Choroid plexus epithelial cell (primary cell): ENCODE measurements at places on chromosomes 2 and 18.
A peak's percentile ranks its signal among the peaks of the same experiment; 100 is the strongest.

- no peak for DNase-seq
Measured at GRCh38 chr2:132638313-132639040, 31.5 kb downstream of the LYPD1 start.

GRCh38 chr2:129331638-129332037, 647.8 kb upstream of the RAB6C start:
- no peak for DNase-seq

DNA sequence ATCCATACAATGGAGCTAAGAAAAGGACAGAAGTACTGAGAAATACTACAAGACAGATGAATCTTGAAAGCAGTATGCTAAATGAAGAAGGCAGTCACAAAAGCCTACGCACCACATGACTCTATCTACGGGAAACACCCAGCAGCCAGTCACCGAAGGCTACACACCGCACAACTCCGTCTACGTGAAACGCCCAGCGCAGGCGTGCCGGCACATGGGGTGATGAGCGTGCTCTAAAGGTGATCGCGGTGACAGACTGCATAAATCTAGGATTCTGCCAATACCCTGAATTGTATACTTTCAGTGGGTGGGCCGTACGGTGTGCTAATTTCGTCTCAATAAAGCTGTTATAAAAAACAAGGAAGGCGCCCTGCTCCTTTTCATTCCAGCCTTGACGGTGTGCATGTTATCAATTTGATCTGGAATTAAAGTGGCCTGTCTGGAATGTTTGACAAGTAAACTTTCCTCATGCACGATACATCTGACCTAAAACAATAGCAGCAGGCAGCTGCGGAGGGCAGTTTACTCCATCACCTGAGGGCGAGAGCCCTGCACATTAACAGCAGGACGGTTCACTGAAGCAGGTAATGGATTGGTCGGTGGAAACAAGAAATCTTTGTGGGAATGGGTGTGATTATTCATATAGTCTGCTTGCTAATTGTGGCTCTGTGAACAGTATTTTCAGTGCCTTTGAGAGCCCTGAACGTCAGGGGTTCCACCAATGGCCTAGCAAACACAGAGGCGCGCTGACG, 86.2 kb upstream of the SALL3 start:
- no peak for DNase-seq

GRCh38 chr2:22454826-22455485, 930.0 kb upstream of the KLHL29 start:
- no peak for DNase-seq

- no peak for DNase-seq
Measured at GRCh38 chr2:128390256-128390990, 71.8 kb upstream of the HS6ST1 start.

GRCh38 chr2:9206991-9207640, 504 bp downstream of the ASAP2 start:
- DNase-seq, result peak; percentile 35

DNA sequence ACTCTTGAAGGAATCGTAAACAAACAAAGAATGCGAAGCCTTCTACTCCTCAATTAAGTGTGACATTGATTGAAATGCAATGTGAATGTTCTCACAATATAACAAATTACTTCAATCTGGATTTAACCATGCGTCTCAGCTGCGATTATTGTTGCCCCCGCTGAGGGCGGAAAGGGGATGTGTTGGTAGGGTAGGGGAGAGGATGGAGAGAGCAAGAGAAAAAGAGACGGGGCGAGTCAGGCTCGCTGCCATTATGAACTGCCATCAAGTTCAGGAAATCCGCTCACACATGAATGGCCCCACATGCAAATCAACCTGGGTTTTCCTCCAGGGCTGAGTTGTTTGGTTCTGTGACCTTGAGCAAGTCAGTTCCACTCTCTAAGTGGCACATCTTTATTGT, 129.8 kb downstream of the PXDN start:
- DNase-seq, result no peak

GRCh38 chr2:215417400-215417951, 18.4 kb downstream of the FN1 start:
- DNase-seq, result peak; percentile 76

DNA sequence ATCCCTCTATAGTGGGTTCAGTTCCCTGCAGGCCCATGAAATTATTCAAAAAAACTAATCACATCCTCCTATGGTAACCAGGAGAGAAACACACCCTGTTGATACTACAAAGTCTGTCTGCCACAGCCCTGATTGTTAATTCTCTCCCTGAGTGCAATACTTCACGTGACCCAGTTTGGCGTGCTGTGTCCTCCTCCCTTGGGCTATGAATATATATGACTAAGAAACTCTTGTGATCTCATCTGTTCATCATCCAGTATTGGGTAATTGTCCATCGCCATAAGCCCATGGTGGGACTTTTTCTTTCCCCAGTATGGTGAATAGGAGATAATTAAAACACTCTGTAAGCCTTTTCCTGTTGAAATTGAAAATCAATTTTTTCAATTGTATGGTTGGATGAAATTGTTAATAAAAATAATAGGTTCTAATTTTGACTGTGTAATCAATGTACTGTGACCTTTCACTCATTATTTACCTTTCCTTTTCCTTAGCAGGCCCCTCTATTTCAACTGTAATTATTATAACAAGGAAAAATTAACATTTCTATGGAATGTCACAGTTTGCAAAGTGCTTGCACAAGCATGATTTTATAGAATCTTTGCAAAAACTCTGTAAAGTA, 1822.6 kb downstream of the SUCLG1 start:
- DNase-seq, result peak; percentile 48

DNA sequence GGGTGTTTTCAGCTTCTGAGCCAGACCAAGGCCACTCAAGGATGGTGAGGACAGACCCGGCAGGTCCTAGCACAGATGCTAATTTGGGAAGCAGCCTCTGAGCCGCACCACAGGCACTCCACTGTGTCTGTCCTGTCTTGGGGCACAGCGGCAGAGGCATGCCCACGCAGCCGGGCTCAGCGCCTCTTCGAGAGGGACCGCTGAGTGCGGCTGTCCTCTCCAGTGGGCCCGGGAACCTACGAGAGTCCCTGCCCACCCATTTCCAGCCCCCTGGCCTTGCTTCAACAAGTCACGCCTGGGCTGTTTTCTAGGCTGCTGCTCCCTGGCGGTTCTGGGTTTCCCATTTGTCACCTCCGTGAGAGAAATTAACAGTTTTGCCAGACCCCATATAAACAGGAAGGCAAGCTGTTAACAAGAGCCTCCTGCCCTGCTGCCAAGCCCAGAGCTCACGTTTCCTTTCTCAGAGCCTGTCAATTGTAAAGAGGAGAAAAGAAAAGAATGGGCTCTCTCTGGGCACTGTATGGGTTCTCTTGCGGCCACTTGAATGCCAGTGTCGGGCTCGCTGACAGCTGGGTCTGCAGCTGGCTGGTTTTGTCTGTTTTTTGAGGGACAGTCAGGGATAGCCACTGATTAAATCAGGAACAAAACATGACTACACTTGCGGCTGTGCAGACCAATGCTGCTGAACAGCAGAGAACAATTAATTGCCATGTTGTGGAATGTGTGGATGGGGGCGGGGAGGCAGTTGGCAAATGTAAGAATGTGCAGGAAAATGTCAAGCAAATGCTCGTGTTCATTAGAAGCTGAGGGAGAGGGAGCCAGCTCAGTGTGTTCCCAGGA, 30.6 kb downstream of the TMEM17 start:
- no peak for DNase-seq

DNA sequence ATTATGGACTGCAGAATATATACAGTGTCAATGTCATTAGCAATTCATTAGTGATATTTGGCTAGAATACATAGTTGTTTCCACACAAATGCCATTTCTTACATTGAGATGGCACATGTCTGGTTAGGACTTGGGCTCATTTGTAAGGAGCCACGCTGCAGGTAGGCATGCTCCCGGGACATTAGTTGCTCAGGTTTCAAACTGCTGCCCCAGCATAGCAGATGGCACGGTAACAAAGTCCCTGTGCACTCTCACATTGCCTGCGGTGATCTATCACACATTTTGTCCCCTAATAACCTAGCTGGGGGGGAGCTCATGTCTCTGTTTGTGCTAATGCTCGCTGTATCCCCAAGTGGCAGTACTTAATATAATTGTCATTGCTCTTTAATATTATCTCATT, 185.1 kb downstream of the NEDD4L start:
- DNase-seq, result no peak

GRCh38 chr2:219951099-219951498, 323.7 kb downstream of the SLC4A3 start:
- no peak for DNase-seq

GRCh38 chr2:142980246-142981068, 103.0 kb downstream of the KYNU start:
- peak; percentile 84 for DNase-seq

DNA sequence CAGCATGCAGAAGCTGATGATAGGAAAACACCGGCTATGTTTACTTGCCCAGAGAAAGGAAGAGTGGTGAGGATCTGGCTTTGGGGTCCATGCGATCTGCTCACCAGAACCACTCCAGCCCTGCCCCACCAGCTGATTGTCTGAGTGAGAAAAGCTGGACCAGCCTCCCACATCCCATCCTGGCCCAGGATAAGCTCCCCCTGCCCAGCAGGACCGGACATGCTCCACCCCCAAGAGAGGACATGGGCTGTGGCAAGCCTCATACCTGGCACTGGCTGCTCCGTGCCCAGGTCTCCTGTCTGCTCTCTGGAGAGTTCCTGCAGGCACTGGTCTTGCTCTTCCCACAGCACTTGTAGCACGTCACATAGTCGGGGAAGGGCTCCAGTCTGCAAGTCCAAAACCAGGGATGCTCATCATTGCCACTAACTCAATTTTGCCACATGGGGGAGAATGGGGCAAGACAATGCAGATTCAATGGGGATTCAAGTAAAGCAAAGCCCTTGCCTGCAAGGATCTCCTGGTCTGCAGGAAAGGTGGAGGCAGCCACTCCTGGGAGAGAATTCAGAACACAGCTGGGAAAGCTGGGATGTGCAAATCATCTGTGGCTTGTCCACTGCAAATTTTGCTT, 30.0 kb downstream of the SCTR start:
- DNase-seq, result no peak

GRCh38 chr2:165164201-165164600, 39.6 kb downstream of the SCN3A start:
- no peak for DNase-seq

DNA sequence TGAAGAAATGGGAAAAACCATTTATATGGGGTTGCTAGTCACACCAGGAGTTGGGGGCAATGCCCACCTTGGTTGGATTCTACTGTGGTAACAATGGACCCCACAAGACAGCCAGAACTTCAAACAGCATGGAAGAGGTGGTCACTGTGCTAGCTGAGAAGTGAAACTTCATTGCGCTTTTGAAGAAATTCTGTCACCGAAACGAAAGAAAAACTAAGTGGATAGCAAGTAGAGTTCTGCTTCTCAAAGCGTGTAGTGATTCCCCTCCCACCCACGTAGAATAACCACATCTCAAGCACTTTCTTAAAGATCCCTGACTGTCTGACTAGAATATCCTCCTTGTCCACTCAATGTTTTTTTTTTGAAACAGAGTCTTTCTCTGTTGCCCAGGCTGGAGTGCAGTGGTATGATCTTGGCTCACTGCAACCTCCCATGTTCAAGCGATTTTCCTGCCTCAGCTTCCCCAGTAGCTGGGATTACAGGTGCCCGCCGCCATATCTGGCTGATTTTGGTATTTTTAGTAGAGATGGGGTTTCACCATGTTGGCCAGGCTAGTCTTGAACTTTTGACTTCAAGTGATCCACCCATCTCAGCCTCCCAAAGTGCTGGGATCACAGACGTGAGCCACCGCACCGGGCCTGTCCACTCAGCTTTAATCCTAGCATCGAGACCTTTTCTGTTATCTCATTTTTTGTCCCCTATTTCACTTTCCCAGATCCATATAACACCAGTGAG, 30.1 kb upstream of the CCL20 start:
- DNase-seq, result no peak

- DNase-seq, result no peak
Measured at GRCh38 chr2:38038682-38039081, 37.3 kb downstream of the CYP1B1 start.

- no peak for DNase-seq
Measured at GRCh38 chr2:127511917-127512316, 14.4 kb downstream of the IWS1 start.

- DNase-seq, result peak; percentile 34
Measured at GRCh38 chr2:150391779-150392178, 95.7 kb downstream of the RND3 start.

GRCh38 chr18:8658858-8659485, 46.4 kb upstream of the MTCL1 start:
- DNase-seq, result no peak

DNA sequence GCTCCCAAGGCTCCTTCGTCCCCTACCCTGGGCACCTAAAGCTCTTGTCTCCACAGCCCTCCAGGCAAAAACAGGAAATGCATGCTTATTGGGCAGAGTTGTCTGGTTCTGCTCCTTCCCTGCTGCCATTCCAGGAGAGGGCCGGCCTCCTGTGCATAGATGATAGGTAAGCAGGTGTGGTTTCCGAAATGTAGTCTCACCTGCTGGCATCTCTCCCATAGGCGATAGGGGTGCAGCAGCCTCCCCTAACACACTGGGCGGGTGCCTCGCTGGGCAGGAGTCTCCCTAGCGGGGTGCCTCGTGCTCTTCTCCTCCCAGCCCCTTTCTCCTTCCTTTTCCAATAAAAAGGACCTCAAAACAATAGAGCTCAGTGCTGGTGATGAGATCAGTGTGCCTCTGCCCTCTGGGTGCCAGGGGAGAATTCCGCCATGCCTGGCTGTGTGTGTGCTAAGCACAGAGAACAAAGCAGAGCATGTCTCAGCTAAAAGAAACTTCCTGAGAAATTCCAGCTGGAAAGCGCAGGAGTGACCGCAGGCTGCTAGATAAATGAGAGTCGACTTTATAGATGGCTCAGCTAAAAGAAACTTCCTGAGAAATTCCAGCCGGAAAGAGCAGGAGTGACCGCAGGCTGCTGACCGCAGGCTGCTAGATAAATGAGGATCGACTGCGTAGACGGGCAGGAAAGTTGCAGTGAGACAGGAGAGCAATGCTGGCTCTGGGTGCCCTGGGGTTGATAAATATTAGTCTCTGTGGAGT, 11.3 kb upstream of the PXDN start:
- peak; percentile 38 for DNase-seq

GRCh38 chr2:234447963-234448362, 48.9 kb downstream of the ARL4C start:
- no peak for DNase-seq

DNA sequence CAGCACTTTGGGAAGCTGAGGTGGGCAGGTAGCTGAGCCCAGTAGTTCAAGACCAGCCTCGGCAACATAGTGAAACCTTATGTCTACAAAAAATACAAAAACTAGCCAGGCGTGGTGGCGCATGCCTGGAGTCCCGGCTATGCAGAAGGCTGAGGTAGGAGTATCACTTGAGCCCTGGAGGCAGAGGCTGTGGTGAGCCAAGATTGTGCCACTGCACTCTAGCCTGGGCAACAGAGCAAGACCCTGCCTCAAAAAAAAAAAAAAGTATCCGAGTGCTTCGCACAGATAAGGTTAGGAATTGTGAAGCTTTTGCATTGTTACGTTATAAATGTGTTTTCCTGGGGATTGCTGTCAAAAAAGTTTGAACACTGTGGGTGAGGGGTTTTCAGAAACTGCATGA, 4.1 kb downstream of the CTDSP1 start:
- no peak for DNase-seq

GRCh38 chr2:21860907-21861306, 737.1 kb downstream of the TDRD15 start:
- DNase-seq, result peak; percentile 34
